Cerebellar nuclear complex (tissue), 1 donor: ENCODE measurements at places on chromosomes 6 and 20.

DNA sequence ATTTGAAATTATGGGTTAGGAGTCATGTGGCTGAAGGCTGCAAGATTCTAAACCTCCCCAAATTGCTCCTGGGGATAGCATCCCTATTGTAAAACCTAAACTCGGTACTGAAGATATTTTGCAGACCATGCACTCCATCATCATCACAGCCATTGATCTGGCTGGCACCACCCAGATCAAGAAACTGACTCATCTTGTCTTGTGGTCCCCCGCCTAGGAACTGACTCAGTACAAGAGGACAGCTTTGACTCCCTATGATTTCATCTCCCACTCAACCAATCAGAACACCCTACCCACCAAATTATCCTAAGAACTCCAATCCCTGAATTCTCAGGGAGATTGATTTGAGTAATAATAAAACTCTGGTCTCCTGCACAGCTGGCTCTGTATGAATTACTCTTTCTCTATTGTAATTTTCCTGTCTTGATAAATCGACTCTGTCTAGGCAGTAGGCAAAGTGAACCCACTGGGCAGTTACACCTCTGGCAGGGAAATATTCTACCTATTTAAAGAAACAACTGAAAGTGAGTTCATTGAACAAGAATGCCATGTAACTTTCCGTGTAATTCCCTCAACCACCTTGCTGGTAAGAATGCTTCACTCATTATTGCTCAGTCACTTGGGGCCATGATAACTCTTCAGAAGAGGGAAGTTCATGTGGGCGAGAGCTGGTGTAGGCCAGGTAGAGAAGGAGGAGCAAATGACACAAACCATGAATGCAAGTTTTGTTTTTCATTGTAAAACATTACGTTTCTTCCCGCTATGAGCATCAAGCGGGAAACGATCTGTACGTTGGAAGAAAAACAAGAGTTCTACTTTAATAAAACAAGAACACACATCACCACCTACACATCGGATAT lies 602.9 kb upstream of the ARID1B start:
- DNase-seq: no peak

- no peak for DNase-seq
Observed at GRCh38 chr6:150088481-150089154, 19.7 kb upstream of the ULBP3 start.

DNA sequence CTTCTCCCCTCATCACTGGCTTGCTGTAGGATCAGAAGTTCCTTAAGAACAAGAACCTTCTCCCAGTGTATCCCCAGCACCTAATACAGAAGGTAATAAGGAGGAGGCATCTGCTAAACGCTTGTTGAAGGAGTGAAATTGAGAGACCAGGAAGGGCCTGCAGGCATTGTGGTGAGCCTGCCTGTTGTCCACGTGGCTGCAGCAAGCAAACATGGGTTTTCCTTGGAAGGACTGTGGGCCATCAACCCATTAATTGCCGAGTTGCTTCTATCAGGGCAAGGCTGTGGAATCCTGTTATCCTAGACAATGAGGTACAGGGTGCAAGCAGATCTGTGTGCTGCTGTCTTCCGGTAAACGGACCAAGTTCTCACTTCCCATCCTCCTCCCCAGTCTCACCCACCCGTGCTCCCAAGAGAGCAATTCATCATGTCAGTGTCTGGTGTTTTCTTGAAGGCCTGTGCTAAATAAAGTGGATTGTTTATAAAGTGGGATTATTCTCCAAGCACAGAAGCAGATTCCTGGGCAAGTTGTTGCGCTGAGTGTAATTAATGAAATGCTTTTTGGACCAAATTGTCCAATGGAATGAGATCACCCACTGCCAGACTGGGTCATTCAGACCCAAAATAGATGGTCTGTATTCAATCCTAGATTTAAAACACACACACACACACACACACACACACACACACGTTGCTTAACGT lies 164.6 kb upstream of the CDYL start:
- no peak for DNase-seq

DNA sequence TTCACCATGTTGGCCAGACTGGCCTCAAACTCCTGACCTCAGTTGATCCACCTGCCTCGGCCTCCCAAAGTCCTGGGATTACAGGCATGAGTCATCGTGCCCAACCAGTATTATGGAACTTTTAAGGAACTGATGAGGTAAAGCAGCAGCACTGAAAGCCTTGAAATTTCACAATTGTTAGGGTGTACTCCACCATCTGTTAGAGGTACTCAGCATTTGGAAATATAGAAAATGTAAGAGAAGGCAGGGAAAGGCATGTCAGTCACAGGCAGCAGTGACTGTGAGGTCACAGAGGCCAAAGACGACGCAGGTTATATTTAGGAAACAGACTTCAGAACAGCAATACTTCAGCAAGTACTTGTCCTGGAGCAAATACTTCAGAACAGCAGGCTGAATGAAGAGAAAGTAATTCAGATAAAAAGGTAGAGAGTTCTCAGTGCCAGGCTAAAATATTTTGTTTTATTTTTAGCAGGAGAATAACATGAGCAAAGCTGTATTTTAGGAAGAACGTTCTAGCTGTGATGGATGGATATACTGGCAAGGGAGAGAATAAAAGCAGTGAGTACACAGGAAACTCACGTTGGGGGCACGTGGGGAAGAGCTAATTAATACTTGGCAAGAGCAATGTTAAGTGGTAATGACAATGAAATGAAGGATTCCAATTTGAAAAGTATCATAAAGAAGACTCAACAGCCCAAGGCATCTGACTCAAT lies 67.2 kb downstream of the DTNBP1 start:
- no peak for DNase-seq

- DNase-seq: no peak
Observed at GRCh38 chr6:16901306-16901705, 140.0 kb upstream of the ATXN1 start.

DNA sequence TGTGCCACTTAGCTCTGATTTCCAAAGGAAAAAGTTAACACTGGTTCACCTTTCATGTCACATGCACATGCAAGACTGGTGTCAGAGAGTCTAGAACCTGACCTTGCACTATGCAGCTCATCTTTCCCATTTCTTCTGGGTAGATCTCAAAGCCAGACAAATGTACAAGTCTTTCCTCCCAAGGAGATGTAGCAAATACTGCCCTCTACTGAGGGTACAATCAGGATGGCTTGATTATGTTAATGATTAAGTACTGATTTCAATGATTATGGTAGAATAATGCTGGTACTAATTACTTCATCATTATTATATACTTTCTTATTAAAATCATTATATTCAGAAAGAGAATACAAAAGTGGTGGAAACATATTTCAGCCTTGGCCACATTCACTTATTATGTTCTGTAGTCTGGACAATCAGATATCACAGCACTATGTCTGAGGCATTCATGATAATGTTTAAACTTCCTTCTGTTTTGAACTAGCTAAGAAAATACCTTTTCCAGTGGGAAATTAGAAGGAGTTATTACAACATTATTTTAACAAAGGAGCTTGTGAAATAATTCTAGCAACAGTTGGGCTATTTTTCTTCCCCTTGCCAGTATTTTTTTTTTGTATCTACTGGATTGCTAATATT lies 68.5 kb upstream of the FOXO3 start:
- no peak for DNase-seq

- DNase-seq: no peak
Observed at GRCh38 chr6:154352898-154353585, 3.6 kb downstream of the IPCEF1 start.

GRCh38 chr20:1877609-1878200 lies 17.5 kb upstream of the SIRPA start:
- no peak for DNase-seq

GRCh38 chr6:95848717-95849116 lies 167.1 kb upstream of the FUT9 start:
- DNase-seq: no peak

DNA sequence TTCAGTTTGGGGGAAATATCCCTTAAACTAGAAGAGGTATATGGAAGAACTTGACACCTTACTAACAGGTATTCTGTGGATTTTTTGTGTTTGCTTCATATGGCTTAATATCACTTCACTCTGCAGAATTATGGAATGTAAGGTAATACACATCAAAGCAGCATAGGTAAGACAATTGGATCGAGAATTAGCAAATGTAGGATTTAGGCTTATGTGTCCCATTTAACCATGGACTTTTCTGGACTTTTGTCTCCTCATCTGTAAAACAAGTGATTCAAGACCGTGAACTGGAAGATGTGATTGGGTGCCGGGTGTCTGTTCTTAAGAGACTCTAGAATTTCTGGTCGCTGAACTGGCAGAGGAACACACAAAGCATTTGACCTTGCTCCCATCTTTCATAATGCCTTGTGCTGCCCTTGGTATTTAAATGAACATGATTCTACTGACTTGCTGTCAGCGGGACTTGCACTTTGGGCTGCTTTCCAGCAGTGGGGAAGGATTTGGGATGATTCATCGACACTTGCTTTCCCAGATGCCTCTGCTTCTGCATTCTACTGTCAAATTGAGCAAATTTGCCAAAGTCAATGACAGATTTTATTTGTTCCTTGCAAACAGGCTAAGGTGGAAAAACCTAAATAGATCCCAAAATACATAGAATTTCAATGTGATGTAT lies 199.8 kb downstream of the PLCB1 start:
- DNase-seq: no peak

- no peak for DNase-seq
Observed at GRCh38 chr6:1491591-1492319, 102.4 kb downstream of the FOXF2 start.

DNA sequence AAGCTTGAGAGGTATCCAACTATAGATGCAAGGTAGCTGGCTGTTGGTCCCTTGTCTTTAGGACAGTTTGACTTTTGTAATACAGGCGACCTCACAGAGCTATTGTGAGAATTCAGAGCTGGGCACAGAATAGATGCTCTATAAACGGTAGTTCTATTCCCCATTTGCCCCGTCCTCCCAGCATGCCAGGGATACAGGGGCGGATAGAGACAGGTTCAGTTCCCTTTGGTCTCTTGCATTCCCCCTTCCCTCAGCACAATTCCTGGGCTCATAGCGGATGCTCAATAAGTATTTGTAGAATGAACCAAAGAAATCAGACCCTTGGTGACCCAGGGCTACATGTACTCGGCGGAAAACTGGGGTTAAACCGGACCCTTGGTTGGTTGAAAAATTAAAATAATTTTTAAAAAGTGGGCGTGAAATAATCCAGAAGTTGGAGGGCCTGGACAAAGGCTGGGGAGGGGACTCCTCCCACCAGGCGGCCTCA lies 707 bp upstream of the TOP1 start:
- DNase-seq: no peak

DNA sequence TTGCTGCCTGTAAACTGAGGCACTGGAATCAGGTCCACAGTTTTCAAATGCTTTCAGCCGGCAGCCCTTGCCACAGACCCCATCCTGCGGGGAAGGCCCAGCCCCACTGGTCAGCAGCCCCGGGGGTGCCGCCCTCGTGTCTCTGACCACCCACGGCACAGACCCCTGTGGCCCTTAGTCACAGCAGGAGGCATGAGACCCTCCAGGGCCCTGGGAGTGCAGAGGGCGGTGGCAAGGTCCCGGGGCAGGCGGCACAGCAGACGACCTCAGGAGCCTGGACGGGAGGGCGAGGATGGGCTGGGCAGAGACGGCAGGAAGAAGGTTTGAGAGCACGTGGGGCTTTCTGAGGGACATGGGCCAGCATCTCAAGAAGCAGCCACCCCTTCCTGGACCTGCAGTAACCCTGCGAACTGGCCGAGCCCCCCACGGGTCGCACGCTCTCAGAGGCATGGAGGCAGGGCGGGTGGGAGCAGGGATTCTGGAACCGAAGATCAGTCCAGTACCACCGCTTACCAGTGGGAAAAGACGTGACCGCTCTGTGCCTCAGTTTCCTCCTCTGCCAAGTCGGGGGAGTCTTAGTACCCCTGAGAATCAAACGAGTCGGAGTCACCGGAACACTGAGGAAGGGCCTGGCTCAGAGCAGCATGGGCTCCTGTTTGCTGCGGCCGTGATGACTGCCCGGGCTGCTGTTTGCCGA lies 140.7 kb downstream of the TAF4 start:
- no peak for DNase-seq

GRCh38 chr6:149154261-149154821 lies 163.2 kb upstream of the TAB2 start:
- DNase-seq: no peak

DNA sequence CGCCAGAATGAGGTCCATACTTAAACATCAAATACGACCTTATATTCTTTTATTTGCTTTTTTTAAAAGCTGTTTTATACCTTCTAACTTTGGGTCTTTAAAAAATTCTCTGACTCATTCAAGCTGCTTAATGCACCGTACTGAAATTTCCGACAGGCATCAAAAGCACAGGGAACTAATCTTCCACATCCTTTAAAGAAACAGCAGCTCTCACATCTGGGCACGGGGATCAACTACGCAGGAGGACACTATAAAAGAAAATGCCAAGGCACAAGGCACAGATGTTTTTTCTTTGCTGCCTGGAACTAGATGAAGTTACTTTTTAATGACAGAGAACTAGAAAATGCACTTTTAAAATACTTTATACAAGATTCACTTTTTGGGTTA lies 112.4 kb upstream of the ARG1 start:
- DNase-seq: no peak

DNA sequence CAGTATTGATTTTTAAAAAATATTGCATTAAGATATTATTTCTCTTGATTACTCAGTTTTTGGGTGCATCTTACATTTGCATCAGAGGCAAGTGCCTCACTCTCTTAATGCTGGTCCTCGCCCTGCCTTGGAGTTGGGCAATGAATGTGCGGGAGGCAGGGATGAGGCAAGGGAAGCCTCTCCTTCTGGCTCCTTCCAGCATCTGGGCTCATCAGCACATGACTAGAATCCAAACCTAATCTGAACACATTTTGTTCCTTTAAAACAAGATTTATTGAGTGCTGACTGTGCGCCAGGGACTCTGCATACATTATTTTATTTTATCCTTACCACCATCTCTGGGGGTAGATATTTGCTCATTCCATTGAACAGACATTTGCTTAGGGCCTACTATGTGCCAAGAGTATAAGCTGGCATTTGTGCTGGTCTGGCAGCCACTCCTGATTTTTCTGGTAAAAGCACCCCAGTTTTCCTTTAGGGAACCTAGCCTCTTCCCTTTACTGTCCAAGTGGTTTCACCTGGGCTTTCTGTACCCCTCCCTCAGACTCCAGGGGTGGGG lies 71.9 kb upstream of the ZNFX1 start:
- no peak for DNase-seq

DNA sequence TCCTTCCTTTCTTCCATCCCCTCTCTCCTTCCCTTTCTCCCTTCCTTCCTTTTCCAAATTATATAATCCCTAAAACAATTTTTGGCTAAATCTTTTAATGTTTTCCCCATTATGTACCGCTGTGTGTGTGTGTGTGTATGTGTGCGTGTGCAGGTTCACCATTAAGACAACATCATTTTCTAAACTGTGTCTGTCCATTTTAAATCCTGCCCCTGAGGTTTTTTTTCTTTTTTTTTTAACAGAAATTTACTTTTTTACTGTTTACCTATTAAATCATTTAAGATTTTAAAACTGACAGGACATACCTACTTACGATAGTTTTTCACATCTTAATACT lies 366.3 kb upstream of the EPHA7 start:
- no peak for DNase-seq

DNA sequence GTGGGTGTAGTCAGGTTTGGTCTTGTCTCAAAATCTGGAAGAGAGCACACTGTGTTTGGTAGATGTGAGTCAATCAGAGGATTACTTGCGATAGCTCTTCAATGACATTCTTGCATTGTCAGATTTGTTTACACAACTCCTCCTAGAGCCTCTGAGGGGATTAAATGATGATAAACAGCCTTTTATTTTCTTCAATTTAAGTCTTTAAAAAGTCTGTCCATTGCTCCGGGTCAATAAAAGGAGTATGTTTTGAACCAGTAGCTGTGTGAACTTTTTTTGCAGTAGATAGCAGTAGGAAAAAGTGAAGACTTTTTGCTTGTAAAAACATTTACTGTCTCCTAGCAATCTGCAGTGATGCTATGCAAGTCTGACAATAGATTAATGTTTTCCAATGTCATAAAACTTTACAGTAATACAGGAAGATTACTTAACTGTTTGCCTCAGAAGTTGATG lies 49.9 kb downstream of the GJA1 start:
- no peak for DNase-seq
